CD8-positive, alpha-beta T cell (primary cell): ENCODE measurements at places on chromosomes 1 and 21.

DNA sequence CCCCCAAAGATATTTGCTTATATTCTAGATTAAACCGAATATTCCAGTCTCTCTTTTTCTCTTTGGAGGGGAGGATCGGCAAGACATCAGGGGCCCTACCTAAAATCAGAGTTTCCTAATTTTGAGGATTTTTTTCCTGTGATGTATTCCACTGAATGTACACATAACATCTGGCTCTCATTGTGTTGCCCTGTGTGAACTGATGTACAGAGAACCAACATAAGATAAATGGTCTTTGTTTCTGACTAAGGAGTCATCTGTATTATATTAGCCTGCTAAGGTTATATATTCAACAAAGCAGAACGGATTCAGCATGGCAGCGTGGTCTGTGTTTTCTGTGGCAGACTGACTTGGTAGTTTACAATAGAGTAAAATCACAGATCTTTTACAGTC lies 114.8 kb upstream of the NCAM2 start:
- DNase-seq = no peak

DNA sequence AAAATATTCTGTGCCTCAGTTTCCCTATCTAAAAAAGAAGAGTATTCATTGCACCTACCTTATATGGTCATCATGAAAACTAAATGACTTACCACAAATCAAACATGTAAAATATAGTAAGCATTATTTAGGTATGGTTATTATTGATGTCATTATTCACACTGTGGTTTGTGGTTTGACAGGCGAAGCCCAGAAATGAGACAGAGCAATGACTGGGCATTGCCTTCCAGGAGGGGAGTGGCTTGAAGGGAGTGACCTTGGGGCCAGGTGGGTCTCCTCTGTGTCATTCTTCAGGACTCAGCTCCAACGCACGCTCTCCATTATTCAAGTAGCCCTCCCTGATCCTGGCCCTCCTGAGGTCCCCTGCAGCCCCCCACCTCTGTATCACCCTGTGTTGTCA lies 133.7 kb downstream of the DMRTA2 start:
- no peak for DNase-seq

GRCh38 chr1:206579747-206580437 lies 32.4 kb downstream of the EIF2D start:
- DNase-seq = peak; percentile 74

DNA sequence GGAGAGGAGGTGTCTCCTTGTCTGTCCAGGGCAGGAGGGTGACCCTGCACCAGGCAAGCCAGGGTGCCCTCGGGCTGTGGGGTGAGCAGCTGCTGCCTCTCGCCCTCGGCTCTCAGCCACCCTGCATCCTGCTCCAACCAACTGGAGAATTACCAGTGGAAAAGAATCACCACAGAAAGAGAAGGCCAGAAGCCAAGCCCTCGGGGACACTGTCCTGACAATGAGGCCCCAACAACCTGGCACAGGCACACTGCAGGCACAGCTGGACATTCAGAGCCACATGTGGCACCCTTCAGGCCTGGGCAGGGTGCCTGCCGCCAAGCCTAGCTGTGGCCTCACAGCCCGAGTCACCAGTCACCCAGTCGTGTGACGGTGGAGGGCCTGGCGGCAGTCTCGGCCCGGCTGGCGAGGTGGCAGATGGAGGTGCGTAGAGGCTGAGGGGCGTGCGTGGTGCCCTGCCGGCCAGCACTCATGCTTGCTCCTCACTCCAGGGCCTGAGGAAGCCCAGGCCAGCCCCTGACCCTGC lies 12.0 kb downstream of the MEGF6 start:
- no peak for DNase-seq

GRCh38 chr1:107309962-107310361 lies 169.1 kb downstream of the NTNG1 start:
- DNase-seq = no peak

- no peak for DNase-seq
Observed at GRCh38 chr1:12420171-12420570, 190.3 kb downstream of the VPS13D start.

GRCh38 chr1:192225703-192226102 lies 67.4 kb downstream of the RGS18 start:
- DNase-seq = no peak

- no peak for DNase-seq
Observed at GRCh38 chr21:39456665-39457064, 4.9 kb downstream of the SH3BGR start.

DNA sequence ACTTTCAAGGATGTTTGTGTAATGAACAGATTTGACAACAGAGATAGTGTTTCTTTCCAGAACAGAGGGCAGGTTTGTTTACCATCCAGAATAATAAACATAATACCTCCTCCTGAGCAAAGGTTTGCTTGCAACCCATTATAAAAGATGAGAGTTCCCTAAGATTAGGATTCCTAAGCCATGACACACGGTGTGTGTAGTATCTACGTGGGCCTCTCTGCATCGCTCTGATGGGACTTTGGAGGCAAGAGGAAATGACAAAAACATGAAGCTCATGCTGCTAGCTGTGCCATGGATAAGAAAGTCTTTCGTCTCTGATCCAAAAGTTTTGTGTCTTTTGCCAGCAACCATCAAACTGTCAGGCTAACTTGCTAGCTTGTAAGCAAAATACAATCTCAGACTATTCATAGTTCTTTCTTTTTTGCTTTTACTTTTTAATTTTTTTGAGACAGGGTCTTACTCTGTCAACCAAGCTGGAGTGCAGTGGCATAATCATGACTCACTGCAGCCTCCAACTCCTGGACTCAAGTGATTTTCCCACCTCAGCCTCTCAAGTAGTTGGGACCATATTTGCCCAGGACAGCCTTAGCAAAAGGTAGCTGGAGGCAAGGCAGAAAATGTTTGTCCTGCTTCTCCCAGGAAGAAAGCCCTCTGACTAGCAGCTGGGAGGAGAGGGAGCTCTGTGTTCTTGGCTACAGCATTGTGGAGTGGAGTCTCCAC lies 81.1 kb downstream of the LHX4 start:
- DNase-seq = no peak

DNA sequence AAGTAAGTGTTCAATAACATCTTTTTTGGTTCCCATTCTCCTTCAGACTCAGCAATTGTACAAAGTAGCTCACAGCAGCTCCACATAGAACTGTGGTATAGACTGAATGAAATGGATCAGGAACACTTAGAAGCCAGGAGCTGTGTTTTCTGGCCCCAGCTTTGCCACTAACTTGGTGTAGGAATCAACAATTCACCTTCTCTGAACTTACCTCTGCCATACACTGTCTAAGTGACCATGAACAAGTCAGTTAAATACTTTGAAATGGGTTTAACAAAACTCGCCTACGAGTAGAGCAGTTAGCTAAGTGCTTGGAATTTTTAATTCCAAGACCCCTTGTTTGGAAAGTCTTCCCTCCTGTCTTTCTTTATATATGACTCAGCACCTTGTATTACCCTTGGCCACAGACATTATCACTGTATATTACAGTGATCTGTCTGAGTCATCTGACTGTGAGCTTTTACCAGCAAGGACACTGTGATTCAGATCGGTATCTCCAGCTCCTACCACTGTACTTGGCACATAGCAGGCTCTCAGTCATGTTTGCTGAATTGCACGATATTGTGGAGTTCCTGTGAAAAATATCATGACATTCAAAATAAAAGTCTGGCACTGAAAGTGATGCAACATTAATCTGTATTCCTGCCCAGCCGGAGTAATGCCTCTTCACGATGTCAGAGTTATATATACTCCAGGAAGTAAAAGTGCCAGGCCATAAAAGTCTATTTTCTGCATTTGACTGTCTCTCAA lies 101.7 kb upstream of the BEND5 start:
- DNase-seq = no peak

- no peak for DNase-seq
Observed at GRCh38 chr1:64616039-64616438, 128.8 kb upstream of the RAVER2 start.

DNA sequence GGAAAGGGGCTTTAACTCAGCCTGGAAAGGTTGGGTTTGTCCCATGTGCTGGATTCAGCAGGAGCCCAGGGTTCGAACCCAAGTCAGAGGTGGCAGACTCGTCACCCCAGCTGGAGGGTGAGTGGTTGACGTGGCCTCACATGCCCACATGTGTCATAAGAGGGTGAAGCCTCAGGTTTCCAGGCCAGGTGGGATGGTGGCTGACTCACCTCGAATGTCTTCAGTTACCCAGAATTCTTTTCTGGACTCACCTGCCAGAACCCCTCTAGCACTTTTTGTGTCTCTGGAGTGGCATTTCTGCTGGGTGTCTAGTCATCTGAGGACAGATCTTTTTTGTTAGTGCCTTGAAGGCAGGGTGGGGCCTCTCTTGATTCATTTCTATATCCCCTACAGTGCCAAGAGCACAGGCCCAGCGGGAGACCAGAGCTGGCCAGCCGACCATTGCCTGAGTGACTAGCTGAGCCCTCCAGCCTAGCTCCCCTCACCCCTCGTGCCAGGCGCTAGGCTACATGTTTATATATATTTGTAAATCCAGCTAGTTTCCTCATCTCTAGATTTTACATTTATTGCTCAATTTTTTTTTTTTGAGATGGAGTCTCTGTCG lies 28.1 kb downstream of the IL6R start:
- DNase-seq = peak; percentile 18

GRCh38 chr1:146032631-146033219 lies 11.2 kb upstream of the HJV start:
- no peak for DNase-seq
